ENCODE measurements at places on chromosomes 4 and X. TPM values are rescaled to one million over a fixed set of nuclear protein-coding genes. Genes with fewer than 3 reads are reported as not detected.

Gene PAGE5
- not detected for total RNA-seq

Gene USP17L10
- total RNA-seq = not detected

Gene UGT2B15
- 25.8 TPM for total RNA-seq

Gene FHIP1A
- total RNA-seq = 177 TPM

Gene ATP6AP2
- total RNA-seq = 67.5 TPM

Gene IL3RA
- 2.4 TPM for total RNA-seq

Gene P2RY10
- not detected for total RNA-seq

Gene RENBP
- total RNA-seq = not detected

Gene PPP1R3F
- 20.4 TPM for total RNA-seq

Gene MAP3K15
- total RNA-seq = not detected

Gene FABP2
- not detected for total RNA-seq

Gene PPA2
- 42.0 TPM for total RNA-seq

Gene TTC29
- 0.37 TPM for total RNA-seq

Gene IDH3G
- total RNA-seq = 186 TPM

Gene BMX
- total RNA-seq = 3.3 TPM

- no peak for DNase-seq
Measured at GRCh38 chrX:27883468-27884092, 75.8 kb downstream of the MAGEB10 start.

GRCh38 chr4:53194727-53195126, 171.1 kb downstream of the SCFD2 start:
- no peak for DNase-seq

GRCh38 chr4:7044137-7044930, 1.2 kb downstream of the TADA2B start:
- DNase-seq = peak; percentile 41

DNA sequence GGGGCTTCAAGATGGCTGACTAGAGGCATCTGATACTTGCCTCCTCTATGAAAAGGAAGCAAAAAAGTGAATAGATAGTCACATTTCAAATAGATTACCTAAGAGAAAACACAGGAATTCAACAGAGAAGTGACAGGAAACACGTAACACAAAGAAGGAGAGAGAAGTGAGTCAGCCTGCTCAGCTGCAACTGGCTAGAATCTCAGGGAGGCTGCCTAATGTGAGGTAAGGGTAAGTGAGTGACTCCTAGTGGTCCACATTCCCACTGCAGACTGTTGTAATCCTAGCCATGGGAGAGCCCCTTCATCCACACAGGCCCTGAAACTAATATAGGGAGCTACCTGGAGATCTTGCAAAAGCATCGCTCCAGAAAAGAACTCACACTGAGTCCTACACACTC, 179.2 kb downstream of the SLC7A11 start:
- DNase-seq = no peak

DNA sequence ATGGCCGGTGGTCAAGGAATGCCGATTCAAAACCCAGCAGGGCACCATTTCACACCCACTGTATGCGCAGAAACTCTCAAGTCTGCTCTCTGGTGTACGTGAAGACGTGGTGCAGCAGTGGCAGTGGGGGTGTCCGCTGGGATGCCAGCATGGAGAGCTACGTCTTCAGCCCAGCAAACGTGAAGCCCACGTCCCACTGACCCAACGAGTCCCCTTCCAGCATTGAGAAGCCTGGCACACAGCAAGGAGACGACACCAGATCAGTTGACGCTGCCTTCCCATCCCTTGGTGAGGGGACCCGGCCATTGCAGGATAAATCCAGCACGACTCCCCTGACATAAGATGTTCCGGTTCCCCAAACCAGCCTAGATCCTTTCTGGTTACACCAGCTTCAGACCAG, 2.2 kb upstream of the PLXNB3 start:
- DNase-seq = no peak

- DNase-seq = no peak
Measured at GRCh38 chr4:140308366-140309123, 64.9 kb upstream of the SCOC start.

GRCh38 chrX:111123125-111123524, 27.1 kb downstream of the PAK3 start:
- no peak for DNase-seq

DNA sequence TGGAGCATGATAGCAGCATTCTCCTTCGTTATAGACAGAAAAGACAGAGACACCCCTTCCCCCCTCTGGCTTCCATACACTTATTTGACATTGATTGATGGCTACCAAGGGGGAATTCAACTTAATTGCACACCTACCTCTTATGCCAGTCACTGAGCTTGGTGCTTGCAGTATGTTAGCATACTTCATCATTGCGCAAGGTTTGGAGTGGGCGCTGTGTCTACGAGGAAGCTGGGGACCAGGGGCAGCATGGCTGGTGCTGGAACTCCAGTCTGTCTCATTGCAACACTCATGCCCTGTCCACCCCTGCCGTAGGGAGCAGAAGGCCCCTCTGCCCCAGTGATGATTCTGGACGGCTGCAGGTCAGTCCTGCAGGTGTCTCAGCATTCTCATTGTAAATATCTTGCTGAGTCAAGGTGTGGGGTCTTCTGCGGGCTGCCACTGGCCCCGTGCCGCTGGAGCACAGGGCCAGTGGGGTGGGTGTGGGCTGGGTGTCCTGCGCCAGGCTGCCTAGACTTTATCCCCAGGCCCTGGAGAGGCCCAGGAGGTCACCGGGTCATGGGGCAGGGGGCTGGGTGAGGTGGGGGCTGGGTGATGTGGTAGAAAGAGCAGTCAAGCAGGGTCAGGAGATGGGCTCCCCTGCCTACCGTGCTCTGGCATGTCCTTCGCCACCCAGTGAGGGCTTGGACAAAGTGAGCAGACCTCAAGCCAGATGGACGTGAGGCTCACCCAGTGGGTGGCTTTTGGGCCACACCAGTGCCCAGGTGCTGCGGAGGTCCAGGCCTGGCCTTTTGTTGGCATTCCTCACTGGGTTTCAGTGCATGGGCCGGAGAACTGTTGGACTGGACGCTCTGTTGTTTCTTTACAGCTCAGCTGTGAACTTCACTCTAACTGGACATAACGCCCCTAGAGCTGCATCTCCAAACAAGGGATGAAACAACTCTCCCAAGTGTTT, 85.5 kb downstream of the PSAPL1 start:
- DNase-seq = no peak

GRCh38 chr4:26298198-26298947, 22.4 kb upstream of the RBPJ start:
- peak; percentile 24 for DNase-seq

GRCh38 chrX:152601848-152602616, 35.7 kb upstream of the GABRQ start:
- DNase-seq = no peak

DNA sequence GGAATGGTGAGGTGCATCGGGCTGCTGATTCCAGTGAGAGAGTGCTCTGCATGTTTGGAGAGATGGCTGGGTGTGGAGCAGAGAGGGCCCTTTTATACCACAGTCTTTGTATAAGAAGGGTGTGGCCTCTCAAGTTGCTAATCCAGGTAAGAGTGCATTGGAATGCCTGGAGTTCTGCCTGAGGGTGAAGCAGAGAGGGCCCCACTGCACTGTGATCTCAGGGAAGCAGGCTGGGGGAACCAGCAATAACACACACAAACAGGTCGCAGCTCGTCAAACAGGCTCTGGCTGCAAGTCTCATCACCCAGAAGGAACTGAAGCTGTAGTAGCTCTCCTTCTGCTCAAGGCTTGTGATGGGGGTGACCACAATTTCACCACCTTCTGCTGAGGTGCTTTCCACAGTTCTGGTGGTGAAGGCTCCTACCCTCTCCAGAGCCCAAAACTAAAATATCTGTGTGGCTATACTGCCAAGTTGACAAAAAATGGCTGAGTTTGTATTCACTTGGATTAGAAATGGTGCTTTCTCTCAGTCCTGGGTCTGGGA, 687.4 kb upstream of the HS3ST1 start:
- DNase-seq = no peak

- no peak for DNase-seq
Measured at GRCh38 chr4:36709991-36710390, 428.6 kb downstream of the DTHD1 start.

DNA sequence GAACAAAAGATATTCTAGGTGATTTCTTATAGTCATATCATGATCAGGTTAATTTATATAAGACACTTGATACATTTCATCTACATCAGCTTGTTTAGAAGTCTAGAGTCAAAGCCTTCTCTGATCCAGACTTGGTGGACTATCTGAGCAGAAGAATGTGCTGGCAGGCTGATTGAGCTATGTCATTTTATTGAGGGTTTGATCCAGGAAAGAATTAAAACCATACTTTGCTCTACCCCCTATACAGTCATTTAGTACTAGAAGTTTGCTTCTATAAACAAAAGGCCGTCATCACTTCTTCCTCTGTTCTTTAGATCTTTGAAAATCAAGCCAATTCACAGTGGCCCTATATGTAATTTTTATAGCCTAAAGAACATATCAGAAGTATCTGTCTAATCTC, 173.1 kb upstream of the PITX2 start:
- no peak for DNase-seq

GRCh38 chrX:72735561-72735960, 21.5 kb upstream of the PHKA1 start:
- no peak for DNase-seq

- DNase-seq = no peak
Measured at GRCh38 chr4:110201502-110201901, 3.1 kb upstream of the ELOVL6 start.

DNA sequence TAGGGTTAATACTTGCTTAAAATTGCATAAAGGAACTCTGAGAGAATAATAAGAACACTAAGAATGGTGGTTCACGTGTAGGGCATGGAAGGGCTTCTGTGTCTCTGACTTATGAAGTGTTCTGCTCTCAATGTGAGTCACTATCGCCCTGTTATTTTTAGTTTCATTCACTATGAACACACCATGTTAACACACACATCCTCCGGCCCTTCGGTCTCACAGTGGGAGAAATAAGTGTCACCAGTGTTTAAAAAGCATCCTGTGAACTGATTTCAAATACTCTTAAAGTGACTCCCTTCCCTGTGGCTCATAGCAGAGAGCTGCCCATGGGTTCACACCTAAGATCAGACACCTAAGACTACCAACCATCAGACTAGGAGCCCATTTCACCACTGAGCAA, 33.8 kb upstream of the FGFBP2 start:
- no peak for DNase-seq

DNA sequence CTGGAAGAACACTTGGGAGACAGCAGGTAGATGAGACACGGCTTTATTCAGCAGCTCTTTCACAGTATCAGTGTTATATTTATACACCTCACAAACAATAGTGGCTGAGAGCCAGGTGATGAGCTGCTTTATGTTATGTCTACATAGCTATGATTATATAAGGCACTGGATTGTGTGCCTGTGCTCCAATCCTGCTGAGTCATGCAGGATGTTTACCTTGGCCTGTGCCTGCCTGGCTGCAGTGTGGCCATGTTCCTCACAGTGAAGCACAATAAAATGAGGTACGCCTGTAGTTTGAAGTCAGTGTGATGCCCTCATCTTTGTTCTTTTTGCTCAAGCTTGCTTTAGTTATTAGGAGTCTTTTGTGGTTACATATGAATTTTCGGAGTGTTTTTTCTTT, 31.3 kb downstream of the CXCL13 start:
- peak; percentile 44 for DNase-seq

DNA sequence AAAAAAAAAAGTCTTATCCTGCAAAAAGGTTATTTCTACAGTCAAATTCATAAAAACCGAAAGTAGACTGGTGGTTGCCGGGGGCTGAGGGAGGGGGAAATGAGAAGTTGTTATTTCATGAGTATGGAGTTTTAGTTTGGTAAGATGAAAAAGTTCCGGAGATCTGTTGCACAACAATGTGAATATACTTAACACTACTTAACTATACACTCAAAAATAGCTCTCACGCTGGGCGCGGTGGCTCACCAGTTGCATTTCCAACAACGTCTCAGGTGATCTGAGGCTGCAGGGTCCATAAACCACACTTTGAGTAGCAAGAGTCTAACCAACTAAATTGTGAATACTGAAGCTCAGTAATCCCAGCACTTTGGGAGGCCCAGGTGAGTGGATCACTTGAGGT, 52.4 kb downstream of the ANOS1 start:
- no peak for DNase-seq

All from stomach (tissue), 19 donors.